ENCODE measurements at places on chromosomes 3 and 15.

DNA sequence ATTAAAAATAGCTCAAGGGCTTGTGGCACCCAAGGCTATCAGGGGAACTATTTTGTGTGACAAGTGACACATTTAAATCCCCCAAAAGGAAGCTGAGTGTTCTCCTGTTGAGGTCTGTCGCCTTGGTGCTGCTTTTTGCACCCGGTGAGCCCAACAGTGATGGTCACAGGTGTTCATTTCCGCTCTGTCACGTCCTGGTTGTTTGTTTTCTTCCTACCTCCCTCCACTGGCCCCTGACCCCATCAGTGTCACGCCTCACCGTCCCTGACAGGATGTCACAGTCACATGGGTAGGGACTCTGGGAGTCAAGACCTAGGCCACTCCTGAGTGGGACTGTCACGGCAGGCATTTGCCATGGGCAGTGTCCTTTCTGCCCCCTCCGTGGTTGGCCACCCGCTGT lies 11.2 kb downstream of the SLCO3A1 start:
- no peak for DNase-seq

DNA sequence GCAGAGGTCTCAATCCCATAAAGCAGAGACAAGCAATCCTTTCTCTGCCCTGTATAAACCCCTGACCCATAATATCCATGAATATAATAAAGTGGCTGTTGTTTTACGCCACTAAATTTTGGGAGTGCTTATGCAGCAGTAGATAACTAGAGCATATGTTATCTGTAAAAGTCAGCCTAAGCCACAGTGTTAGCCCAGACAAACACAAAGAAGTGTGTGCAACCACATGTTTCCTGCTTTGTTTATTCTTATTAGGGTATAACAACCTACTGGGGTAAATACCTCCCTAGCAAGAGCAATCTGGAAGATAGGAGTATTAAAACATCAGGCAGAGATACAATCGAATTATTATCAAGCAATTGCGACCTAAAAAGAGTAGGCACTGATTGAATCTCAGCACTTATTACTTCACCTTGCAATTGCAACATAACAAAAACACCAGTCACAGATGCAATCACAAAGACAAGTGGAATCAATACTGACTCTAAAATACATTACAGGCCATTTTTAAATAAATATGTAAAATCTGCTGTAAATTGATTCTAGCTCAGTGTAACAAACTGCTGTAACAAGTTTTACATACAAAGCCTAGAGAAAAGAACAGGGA lies 94.6 kb upstream of the UBE2E2 start:
- no peak for DNase-seq

DNA sequence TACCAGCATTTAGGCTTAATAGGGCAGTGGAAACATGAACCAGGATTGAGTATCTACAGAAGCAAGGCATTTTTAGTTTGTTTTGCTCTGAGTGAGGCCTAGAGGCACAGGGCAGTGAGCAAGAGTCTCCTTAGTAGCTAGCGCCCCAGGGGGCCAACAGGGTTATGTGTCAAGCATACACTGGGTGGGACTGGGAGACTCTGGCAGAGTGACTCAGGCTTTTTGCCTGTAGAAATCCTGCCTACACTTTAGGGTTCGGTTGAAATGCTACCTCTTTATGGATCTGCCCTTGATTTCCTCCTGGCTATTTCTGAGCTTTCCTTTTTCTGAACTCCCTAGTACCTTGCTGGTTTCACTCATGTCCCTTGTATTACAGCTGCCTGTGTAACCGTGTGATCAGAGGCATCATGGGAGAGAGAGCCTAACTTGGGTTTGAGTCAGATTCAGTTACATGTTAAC lies 72.2 kb downstream of the TOP2B start:
- DNase-seq = no peak

- DNase-seq = no peak
These were observed 61.9 kb downstream of the EIF3J start for GRCh38 chr15:44598892-44599291.

DNA sequence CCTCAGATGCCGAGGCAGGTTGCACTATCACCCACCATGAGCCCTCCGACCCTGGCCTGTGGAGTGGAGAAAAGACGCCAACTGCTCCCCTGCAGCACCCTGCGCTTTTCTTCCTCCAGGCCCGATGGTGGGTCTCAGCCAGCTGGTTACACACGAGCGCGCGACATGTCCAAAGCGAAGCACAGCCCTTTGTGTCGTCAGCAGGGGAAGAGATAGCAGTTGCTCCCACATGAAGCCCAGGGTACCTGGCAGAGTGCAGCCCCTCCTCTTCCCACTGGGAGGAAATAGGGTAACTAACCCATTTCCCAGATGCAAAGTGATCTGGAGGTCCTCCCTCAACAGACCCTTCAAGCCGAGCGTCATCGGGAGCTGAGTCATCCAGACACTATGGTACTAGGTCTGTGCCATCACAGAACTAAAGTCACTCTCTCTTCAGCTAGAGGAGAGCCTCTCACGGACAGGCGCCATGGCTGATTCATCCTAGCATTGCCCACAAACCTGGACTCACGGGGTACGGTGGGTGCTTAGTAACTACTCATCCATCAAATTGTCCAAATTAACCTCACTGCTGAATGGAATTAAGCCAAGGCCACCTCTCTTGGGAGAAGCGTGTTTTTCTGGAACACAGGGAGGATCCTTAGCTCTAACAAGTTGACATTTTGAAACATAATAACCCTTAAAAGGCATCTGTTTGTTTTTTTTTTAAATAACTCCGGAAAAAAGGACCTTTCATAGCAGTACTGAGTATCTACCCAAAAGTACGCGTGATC lies 45.2 kb upstream of the BDH1 start:
- no peak for DNase-seq

GRCh38 chr15:58629625-58630024 lies 119.9 kb downstream of the ADAM10 start:
- DNase-seq = no peak

GRCh38 chr3:190644766-190645165 lies 130.9 kb downstream of the IL1RAP start:
- DNase-seq = no peak

GRCh38 chr15:69760890-69761568 lies 308.4 kb downstream of the RPLP1 start:
- DNase-seq = peak; percentile 52

DNA sequence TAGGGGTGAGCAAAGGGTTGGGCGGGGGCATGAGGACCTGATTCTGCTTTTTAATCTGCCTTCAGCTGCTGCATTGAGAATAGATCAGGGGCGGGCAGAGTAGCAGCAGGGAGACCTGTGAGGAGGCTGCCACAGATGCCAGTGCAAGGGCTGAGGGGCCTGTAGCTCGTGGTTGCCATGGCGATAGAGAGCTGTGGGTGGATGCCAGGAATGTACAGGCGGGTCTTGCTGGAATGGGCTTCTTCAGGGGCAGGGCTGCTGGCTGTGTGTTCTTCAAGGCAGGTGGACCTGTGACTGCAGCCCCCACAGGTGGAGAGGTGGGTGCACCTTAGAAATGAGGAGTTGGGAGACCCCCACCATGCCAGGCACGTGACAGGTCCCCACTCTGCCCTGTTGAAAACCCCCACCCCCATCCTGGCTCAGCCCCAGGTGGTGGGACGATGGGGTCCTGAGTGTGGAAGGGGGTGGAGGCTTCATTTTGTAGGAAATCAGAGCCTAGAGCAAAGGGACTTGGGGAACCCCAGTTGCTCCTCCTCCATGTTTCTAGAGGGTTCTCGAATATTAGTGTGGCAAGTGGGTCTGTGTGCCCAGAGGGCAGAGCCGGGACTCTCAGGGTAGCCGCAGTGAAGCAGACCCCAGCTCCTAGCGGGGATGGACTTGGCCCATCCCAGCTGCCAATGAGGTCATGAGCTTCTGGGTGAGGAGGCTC lies 38.3 kb downstream of the SLC6A6 start:
- no peak for DNase-seq

- DNase-seq = peak; percentile 73
These were observed 17.3 kb downstream of the DPH3 start for GRCh38 chr3:16247282-16248061.

DNA sequence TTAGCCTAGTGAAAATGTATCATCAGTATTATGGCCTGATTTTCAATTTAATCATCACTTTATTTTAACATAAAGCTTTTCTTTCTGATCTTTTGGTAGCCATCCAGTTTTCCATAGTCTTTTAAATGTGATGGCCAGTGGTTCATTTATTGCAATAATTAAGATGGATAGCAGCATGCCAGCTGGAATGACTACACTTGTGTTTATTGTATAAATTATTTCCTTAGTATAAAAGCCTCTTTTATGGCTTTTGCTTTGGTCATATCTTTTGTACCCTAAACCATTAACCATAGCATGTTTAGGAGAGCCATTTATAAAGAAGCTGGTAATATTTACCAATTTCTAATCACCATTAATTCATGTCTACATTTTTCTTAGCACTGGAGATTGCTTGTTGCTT lies 31.7 kb downstream of the ALCAM start:
- DNase-seq = no peak

GRCh38 chr3:165568907-165569462 lies 268.2 kb downstream of the BCHE start:
- DNase-seq = no peak

GRCh38 chr3:99755831-99756230 lies 61.8 kb upstream of the CMSS1 start:
- no peak for DNase-seq

- no peak for DNase-seq
These were observed 73.9 kb upstream of the MFGE8 start for GRCh38 chr15:88986949-88987590.

Measured in omental fat pad (tissue), 4 donors.